Breast epithelium (tissue), 4 donors: ENCODE measurements at places on chromosomes 11 and 22. TPM values are rescaled to one million over a fixed set of nuclear protein-coding genes. Genes with fewer than 3 reads are reported as not detected.

The TRIM22 gene
- total RNA-seq = 90.3 TPM

The TTC36 gene
- total RNA-seq = 3.4 TPM

The TRIM34 gene
- total RNA-seq = 12.1 TPM

The PANX2 gene
- total RNA-seq = 0.64 TPM

The FBXO7 gene
- total RNA-seq = 107 TPM
